Activated CD4-positive, alpha-beta memory T cell treated with anti-CD3 and anti-CD28 coated beads for 36 hours (primary cell): ENCODE measurements at places on chromosomes 12 and 14. TPM values are rescaled to one million over a fixed set of nuclear protein-coding genes. Genes with fewer than 3 reads are reported as not detected.

Gene EMP1
- 54.4 TPM for total RNA-seq

DNA sequence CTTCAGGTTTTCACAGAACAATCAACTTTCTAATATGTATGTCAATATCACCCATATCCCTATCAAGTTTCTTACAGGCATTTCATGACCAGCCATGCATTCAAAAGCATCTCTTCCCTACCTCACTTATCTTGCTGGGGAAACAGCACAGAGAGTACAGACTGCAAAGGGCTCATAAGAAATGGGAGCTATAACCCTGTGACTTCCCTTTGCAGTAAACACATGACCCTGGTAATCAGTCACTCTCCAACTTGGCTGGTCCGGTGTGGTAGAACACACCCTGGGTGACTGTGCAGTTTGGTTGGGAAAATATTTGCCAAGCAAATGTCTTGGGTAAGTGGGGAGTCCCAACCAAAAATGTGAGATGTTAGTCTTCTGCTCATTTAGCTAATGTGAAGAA is 49.4 kb upstream of the TMCC3 start:
- DNase-seq: no peak

Gene HOXC12
- total RNA-seq: not detected

GRCh38 chr12:62900686-62901272 is 34.2 kb downstream of the PPM1H start:
- no peak for DNase-seq

- no peak for DNase-seq
Observed at GRCh38 chr14:79597566-79597965, 613.7 kb downstream of the DIO2 start.

- DNase-seq: no peak
Observed at GRCh38 chr12:10113920-10114319, 15.1 kb upstream of the CLEC1A start.

Gene PRR4
- total RNA-seq: 0.57 TPM

GRCh38 chr12:92769124-92769901 is 66.5 kb downstream of the PLEKHG7 start:
- DNase-seq: no peak

DNA sequence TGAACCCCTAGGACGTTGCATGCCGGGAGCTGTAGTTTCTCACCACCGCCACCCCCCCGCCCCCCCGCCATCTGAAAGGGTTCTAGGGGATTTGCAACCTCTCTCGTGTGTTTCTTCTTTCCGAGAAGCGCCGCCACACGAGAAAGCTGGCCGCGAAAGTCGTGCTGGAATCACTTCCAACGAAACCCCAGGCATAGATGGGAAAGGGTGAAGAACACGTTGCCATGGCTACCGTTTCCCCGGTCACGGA is 501 bp upstream of the HSP90B1 start:
- no peak for DNase-seq

GRCh38 chr14:71103662-71104484 is 196.6 kb downstream of the PCNX1 start:
- no peak for DNase-seq

Gene SERPINA5
- total RNA-seq: not detected

Gene LRP1-AS
- total RNA-seq: not detected

GRCh38 chr14:43894534-43894933 is 612.5 kb downstream of the FSCB start:
- no peak for DNase-seq

DNA sequence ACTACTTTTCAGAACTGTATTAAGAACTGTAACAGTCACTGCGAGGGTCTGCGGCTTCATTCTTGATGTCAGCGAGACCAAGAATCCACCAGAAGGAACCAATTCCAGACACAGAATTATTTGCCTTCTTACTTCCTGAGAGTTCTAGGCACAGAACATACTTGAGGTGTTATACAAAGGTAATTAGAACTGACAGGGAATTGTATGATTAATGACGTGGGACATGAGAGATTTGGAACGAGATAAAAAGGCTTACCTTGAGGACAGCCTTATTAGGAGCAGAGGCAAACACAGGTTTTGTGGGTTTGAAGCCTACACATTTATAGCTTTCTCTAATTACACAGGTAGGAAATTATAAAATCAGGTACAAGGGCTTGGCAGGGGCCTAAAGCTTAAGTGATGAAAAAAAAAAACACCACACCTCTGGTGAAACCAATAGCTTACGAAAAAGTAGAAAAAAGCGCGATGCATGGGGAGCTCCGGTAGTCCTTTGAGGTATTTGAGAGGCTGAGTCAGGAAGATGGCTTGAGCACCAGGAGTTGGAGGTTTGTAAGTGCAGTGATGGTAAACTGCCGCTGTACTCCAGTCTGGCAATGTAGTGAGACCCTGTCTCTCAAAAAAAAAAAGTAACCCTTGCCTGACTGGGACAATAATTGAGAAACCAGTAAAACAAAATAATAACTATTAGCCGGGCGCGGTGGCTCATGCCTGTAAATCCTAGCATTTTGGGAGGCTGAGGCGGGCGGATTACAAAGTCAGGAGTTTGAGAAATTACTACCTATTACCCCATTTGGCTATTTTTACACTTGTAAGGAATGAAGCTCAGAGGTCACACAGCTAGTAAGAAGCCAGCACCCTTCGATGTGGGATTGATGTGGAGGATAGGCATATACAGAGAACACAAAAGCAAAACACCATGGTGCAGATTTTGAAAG is 795 bp upstream of the ACOT2 start:
- DNase-seq: peak; percentile 58

DNA sequence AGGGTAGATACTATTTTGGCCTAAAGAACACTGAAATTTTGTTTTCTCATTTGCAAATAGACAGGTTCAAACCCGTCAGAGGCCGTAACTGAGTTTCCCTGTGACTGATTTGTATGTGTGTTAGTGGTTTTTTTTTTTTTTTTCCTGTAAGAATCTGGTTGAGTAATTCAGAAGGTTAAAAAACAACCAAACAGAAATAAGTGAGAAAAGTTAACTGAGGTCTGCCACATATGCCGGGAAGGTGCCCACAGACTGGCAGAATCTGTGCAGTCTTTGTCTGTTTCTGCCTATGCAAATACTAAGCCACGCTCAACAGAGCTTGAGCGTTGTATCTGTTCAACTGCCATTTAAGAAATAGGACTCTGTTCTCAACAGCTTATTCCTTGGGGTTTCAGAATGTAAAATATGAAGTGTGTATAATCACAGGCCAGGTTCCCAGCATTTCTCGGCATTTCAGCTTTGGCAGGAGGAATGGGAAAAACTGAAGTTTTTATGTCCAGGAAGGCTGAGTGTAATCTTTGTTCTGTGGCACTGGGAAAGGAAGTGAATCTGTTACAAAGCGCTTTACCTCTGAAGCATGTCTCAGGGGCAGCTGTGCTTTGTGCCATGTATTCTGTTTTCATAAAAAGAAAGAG is 181.9 kb downstream of the PRKCH start:
- peak; percentile 90 for DNase-seq
